ENCODE measurements at places on chromosomes 3 and 15. TPM values are rescaled to one million over a fixed set of nuclear protein-coding genes. Genes with fewer than 3 reads are reported as not detected.

- DNase-seq = no peak
Observed at GRCh38 chr3:140494970-140495369, 182.9 kb upstream of the TRIM42 start.

- DNase-seq = no peak
Observed at GRCh38 chr3:184556582-184557347, 4.8 kb upstream of the EPHB3 start.

DNA sequence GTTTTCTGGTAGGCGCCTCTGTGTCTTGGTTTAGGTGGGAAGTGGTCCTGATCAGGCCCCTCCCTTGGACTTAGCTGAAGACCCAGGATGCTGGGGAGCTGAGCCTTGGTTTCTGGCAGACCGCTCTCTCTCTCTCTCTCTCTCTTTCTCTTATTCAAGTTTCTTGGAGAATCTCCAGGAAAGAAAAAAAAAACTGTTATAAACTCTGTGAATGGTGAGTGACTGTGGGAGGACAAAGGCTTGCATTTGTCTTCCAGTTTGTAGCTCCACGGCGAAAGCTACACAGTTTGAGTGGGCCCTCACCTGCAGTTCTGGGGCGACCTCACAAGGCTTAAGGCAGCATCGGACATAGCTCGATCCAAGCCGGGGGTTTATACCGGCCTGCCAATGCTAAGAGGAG lies 7.5 kb downstream of the DET1 start:
- DNase-seq = no peak

DNA sequence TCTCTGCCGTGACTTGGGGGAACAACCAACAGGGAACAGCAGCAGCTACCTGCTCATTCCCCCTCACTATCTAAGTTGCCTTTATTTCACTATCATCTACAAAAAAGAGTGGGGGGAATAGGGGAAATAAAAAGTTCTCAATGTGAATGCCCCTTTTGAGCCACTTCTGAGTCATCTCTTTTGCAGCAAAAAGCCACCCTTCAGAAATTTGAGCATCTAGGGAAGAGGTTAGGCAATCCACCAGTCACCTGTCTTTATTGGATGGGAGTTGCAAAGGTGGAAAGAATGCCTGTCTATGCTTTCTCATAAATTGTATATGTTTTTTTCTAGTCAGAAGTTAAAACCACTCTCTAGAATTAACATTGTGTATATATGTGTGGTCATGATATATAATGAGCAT lies 41.1 kb downstream of the GPD1L start:
- DNase-seq = no peak

DNA sequence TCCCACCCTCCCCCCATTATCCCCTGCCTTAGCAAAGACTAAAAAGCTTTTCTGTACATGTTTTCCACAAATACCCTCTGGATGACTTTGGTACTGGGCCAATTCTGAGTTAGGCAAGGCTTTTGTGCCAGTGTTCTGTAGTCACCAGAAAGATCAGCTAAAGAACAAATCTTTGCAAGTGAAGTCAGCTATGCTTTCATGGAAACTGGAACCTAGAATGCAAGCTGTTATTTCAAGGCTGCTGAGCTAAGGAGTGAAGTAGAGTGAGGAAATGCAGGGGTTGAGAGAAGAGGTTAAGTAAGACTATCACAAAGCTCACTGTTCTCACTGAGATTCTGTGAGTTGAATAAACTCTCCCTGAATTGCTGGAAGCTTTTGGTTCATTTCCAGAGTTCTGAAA lies 107.8 kb upstream of the CNTN3 start:
- no peak for DNase-seq

GRCh38 chr3:182793663-182794454 lies 555 bp downstream of the ATP11B start:
- DNase-seq = peak; percentile 52

MCTP2 gene
- total RNA-seq = 91.5 TPM

DNA sequence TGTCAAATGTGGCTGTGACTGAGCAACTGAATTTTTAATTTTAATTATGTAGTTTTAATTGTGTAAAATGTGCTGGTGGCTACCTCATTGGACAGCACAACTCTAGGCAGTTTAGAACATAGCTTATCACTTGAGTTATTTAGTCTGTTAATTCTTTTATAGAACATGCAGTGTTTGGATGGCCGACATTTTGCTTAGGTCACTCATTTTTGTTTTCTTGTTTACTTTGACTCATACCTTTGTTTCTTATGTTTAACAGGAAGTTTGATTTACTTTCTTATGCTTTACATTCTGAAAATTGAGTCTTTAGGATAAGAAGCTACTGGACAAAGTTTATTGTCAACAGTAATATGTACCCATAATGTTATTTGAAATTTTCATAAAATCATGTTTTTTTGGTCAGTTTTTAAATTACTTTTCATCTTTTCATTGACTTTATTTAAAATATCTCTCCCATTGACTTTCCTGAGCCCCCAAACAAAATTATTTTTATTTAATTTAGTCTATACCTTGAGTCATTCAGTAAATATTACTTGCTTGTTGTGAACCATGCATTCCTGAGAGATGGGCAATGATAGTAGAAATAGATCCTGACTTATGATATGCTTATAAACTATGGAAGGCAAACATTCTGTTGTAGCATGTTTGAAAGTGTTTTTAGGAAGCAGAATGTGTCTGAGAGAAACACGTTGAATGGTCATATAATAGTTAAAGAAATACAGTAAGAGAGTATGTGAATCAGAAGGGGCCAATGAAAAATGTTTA lies 60.6 kb downstream of the TCF12 start:
- no peak for DNase-seq

CKMT1B gene
- total RNA-seq = 0.32 TPM

DNA sequence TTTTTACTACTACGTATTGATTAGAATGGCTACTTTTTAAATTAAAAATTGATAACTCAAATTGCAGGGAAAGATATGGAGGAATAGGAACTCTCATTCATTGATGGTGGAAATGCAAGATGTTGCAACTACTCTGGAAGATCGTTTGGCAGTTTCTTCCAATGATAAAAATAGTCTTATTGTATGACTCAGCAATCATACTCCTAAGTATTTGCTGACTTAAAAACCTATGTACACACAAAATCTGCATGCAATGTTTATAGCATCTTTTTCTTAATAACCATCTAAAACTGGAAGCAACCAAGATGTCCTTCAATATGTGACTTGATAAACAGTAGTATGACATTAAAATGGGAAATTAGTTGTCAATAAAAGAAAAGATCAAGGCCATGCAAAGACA lies 87.4 kb upstream of the LRRC3B start:
- DNase-seq = no peak

GRCh38 chr3:178482981-178483380 lies 53.3 kb upstream of the KCNMB2 start:
- no peak for DNase-seq

- DNase-seq = no peak
Observed at GRCh38 chr3:172153335-172153861, 114.0 kb downstream of the FNDC3B start.

DNA sequence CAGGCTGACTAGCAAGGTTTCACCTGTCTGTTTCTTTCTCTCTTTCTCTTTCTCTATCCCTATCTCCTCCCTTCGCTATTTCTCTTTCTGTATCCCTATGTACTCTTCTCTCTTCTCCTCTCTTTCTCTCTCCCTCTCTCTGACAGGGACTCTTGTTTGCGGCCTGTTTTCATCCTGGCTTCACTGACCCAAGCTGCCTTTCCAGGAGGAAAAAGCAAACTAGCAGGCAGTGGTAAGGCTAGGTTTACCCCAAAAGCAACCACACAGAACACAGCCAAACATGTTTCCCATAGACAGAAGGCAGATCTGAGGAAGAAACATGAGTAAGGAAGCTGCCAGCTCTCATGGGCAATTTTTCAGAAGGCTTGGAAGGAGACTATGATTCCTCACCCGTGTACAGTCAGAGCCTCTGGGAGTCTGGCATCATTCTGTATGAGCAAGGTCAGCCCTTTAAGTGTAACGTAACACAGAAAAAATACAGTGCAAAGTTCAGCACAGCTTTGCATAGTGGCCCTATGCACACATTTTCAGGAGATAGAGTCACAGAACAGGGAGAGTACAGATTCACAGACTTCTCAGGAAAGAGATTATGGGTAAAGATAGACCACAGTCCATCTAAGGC lies 61.0 kb downstream of the OCA2 start:
- no peak for DNase-seq

DNA sequence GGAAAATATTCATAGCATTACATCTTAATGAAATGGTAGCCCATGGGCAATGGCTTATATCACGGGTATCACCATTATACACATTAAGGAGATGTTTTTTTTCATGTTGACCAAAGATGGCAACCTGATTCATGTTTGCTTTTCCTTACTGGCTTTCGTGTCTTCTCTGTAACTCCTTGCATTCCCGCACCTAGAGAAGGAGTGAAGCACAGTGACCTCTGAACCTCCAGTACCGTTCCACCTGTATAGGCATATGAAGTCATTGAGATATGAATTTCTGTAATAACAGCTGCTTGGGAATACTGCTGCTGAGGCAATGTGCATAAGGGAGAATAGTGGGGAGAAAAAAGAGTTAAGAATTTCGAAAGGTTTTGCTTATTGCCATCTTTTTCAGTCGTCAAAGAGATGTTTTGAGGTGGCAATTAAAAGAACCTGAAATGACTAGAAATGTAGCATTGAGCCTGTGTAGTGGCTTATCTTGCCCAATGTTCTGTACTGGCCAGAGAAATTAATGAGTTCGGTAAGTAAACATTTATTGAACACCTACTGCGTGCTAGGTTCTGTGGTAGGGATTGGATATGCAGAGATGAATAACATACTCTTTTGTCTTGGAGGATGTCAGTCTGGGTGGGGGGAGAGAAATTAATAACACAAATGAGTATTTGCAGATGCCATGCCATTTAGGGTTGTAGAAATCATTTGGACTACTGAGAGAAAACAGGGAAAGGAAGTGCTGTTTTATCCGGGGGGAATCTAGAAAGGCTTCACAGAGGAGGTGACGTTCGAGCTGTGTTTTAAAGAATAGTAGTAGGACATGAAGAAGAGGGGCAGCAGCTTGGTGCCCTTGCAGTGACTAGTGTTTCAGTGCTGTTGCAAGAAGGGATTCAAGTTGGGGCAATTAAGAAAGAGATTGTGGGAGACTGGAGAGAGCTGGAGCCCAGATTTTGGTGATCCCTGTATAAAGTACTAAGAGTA lies 2.5 kb downstream of the FEM1B start:
- no peak for DNase-seq

All from activated T-helper 2 cell treated with anti-CD3 and anti-CD28 coated beads, Interferon-gamma antibody, Interleukin-2, Interleukin-4, amounts not matched to agents 10 μg/mL and 5 μg/mL and 100 μg/mL, durations not matched to agents 14 hours and 24 hours and 36 hours (primary cell).